ENCODE measurements at places on chromosomes 3 and 15.

DNA sequence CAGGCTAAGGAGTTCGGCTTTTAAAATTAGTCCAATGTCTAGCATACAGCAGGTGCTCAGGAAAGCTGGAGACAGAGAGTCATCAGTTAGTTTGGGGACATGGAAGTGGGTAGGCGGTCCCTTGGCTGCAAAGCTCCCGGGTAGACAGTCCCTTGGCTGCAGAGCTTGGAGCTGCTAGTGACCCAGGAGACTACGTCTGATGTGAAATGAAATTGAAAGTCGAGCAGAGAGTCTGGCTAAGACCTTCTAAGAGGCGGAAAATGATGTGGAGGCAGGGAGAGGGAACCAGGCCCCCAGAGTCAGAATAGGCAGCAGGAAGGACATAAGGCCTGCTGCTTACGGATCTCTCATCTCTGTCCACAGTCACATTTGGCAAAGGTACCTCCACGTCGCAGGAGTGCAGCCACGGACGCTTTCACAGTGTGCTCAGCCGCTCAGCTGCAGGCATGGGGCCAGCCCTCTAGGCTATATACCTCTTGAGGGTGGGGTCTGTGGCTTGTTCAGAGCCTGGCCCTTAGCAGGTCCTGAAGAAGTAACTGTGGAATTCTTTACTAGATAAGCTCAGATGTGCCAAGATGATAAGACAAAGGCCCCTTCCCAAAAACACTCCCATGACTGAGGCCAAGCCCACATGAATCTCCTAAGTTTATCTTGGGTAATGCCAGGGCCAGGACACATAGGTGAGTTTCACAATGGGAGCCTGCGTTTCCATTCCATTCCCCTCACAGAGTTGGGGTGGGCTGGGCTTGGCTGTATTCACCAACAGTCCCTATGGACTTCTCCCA is 131.7 kb downstream of the XXYLT1 start:
- DNase-seq, result no peak

DNA sequence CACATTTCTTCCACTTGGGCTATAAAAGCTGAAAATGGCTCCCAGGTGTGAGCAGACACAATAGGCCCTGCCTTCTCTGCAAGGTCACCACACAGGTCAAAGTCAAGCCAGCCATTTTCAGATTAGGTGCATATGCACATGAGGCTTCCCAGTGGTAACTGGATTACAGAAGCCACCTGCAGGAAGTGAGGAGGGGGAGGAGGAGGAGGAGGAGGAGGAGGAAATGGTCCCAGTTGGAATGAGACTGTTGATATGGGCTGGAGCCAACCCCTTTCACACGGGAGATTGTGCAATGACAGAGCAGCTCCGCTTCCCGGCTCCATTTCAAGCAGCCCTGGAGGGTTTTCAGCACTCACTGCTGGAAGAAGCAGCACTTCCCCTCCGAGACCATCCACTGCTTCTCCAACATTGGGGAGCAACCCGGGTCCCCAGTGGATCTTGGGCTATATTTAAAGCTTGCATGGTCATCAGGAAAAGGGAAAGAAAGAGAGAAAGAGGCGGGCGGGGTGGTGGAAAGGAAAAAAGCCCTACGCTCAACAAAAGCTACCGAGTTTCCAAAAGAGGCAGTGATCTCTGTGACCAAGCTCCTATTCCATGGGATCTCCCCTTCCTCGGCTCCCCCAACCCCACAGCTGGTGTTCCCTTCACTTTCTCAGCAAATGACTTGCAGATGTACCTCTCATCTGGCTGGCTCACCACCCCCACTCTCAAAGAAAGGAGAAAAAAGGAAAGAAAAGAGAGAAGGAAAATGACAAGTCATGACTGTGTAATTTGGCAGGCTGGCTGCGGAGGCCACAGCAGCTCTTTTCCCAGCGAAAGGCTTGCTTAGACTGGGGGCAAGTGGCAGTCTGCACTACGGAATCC is 58.3 kb downstream of the LRIG1 start:
- no peak for DNase-seq

DNA sequence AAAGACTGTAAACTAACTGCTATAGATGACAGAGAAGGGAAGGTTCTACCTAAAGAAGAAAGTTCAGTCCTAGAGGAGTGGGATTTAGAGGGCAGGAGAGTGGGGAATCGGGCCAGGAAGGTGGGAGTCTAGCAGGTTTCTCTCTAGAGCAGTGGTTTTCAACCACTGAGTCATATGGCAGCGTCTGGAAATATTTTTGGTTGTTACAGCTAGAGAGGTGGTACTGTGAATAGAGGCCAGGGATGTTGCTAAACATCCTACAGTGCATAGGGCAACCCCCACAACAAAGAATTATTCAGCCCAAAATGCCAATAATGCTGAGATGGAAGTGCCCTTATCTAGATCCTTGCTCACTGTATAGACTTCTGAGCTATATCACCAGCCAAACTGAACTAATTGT is 28.7 kb downstream of the ATP1B3 start:
- no peak for DNase-seq

- DNase-seq, result no peak
These were observed 11.1 kb upstream of the PLAAT1 start for GRCh38 chr3:193229851-193230420.

DNA sequence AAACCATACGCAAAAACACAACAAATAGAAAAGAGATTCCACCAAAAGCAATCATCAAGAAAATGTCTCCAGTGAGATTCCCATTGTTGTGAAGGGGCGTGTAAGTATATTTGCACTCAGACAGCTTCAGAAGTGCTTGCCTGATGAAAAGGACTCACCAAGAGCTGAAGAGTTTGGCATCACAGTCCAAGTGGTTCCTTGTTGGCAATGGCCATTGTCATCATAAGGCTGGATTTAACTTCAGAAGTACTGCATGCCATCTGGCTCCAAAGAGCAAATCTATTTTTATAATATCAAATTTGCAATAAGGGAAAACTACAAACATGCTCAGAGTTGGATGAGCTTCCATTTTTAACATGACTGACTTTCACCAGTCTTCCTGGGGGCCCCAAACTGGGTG is 505.3 kb upstream of the NR2F2 start:
- no peak for DNase-seq

DNA sequence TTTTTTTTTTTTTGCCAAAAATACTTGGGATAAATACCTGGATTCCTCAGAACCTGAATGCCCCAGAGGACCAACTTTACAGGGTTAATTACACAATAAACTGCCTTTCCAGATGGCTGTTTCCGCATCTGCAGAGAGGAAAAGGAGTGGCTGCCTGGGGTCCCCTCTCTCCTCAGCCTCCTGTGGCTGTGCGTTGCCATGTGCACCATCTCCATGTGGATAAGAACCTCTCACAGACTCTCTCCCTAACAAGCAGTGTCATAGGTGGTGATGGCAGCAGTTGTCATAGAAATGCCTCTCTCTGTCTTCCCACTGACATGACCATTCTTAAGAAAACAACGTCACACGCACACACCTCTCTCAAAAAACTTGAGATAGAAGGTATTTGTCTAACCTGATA is 179.4 kb downstream of the RPLP1 start:
- no peak for DNase-seq
